ENCODE measurements at places on chromosomes 5 and 9.
A peak's percentile ranks its signal among the peaks of the same experiment; 100 is the strongest.

GRCh38 chr9:82332018-82332773 lies 343.6 kb downstream of the SPATA31D1 start:
- DNase-seq: no peak

DNA sequence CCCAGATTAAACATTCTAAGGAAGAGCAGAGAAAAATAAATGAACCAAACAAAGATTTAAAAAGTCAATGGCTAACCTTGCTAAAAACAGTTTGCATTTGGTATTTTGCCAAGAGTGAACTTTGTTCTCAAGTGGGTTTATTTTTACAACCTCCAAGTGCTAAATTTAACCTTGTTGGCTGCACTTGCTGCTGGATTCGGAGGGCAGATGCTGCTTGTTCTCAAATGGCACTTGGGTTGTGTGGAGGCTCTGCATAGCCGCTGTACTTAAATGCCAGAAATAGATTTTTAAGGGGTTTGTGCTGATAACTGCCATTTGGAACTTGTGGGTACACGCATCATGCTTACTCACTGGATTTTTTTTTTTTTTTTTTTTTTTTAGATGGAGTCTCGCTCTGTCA lies 13.3 kb upstream of the SPATA24 start:
- DNase-seq: no peak

DNA sequence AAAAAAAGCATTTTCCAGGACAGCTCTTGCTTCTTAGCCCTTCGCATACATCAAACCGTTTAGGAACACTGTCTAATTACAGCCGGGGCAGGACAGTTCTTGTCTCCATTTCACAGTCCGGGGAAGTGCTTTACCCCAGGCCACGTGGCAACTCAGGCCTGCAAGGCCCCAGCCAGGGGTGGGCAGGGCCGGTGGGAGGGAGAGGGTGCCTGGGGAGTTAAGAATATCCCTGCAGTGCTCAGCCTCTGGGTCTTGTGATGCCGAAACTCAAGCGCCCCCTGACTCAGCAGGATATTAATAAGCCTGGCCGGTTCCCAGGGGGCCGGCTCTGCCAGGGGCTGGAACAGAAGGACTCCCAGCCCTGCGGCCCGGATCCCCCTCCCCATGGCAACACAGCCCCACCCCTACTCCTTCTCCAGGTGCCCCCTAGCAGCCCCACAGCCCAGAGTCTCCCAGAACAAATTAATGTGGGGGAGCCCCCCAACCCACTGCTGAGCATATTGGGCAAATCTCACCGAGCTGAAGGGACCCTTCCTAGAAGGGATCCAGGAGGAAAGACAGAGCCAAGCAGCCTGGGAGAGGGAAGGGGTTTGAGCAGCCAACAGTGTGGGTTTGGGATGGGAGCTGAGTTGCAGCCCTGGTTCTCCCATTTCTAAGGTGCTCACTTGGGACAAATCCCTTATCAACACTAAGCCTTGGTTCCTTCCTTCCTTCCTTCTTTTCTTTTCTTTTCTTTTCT lies 45.3 kb downstream of the PLPP7 start:
- no peak for DNase-seq

DNA sequence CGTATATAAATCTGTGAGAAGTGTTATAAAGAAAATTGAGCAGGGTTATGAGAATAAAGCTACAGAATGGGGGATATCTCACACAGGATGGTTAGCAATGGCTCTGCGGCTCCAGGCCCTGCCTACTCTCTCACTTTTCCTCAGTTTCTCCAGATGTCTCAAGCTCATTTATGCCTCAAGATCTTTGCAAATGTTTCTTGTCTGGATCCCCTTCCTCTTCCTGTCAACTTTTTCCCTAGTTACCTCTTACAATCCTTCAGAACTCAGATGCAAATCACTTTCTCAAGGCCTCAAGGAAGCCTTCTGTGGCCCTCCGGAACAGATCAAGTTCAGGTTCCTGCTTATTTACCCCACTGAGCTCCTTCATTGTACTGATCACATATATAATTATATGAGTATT lies 386.4 kb downstream of the RAB3C start:
- no peak for DNase-seq

DNA sequence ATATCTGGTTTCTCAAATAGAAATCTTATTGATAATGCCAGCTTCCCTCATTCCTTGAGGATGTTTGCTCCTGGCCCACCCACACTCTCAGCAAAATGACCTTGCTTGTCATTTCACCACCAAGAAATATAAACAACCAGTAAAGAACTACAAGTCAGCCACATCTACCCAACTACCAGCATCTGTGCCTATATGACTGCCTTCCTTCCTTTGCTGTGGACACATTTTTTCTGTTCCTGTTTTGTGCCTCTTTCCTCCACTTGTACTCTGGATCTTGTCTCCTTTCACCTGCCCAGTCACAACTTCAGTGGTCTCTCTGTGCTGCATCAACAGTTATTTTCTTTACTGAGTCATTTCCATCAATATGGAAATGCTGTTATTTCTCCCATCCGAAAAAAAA lies 20.3 kb downstream of the KIF2A start:
- no peak for DNase-seq

GRCh38 chr9:7298123-7298522 lies 501.5 kb downstream of the DMAC1 start:
- no peak for DNase-seq

GRCh38 chr5:87210743-87211142 lies 56.9 kb upstream of the RASA1 start:
- DNase-seq: no peak

DNA sequence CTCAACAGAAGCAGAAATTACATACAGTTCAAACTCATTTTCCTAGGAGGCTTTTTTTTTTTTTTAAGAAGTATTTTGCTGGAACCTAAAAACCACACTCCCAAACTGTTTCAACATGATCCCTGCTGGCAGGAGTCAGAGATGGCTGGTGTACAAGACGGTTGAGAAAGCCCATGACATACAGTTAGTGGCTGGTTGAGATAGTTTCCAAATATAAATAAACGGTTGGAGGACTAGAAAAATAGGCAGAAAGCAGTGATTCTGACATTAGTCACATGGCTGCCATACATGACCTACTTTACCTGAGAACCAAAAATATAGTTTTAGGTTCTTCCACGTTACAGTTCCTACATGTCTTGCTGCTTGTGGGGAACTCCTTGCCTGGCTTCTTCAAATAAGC lies 31.7 kb upstream of the BASP1 start:
- DNase-seq: no peak

GRCh38 chr9:130333712-130334062 lies 68.1 kb downstream of the HMCN2 start:
- DNase-seq: no peak

DNA sequence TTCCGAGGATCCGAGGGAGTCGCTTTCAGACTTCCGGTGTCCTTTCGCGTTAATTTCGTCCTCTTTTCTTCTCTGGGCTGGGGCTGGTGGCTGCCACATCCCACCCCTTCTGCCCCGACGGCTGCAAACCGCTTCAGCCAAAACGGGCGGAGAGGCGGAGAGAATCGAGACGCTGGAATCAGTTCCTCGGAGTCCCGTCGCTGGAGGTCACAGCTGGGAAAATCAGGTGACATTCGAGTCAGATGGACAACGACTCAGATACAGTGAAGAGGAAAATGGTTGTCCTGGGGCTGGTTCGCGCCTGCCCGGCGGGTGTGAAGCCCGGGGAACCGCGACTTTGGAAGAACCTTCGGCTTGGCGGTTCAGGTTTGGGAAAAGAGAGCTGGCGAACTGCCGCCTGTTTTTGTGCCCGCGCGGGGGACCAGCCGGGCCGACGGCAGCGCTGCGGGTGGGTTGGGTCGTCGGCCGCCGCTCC lies 8.9 kb upstream of the NKX2-5 start:
- no peak for DNase-seq

DNA sequence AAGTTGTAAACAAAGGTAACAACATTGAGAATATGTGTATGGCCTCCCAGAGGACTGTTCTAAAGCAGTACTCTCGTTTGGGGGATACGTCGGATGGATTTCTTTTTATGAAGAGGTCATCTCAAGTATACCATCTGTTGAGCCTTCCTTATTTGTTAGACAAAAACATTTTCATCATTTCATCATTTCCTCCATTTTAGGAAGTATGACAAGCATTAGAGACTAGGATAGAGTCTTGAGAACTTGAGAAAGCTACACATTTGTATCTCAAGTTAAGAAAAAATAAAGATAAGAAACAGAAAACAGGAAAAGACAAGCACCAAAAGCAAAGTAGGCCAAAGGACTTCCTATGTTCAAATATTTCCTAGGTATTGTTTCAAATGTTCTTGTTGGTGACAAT lies 307.0 kb downstream of the EFNA5 start:
- no peak for DNase-seq

- DNase-seq: no peak
Measured at GRCh38 chr5:102700916-102701315, 54.2 kb upstream of the PAM start.

GRCh38 chr9:107794259-107794658 lies 304.7 kb upstream of the KLF4 start:
- DNase-seq: no peak

DNA sequence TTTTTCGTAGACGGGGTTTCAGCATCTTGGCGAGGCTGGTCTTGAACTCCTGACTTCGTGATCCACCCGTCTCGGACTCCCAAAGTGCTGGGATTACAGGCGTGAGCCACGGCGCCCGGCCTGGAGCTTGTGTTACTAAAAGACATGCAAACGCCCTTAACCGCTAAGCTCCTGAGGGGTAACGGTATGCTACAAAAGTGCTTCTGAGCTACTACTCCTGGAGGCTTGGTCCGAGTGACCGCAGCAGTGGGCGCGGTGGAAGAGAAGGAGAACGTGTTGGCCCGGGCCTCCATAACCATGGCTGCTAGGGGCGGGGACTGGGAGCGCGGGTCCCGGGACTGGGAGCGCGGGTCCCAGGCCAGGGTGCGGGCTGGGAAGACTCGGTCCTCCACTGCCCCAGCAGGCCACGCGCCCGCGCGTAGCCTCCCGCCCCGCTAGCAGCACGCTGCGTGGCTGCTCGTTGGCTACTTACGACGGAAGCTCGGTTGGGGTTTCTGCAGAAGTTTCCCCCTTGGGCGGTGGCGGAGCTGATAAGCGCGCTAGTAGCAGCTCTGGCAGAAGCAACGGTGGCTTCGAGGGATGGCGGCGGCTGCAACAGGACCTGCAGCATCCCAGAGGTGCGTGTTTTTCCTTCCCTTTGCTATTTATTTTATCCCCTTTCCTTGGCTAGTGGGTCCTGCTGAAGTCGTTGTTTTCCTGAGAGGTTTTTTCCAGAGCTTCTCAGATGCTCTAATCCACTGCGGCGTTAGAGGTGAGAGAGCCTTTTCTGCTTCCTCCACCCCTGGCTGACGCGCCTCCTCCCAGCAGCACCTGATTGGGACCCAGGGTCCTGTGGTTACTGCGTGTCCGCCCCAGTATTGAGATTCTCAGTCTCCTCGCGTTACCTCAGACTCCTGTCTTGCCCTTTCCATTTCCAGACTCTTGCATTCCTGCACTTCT lies 69.2 kb upstream of the CCDC180 start:
- DNase-seq: peak; percentile 65

GRCh38 chr5:161274951-161275350 lies 271.6 kb downstream of the GABRB2 start:
- no peak for DNase-seq

- no peak for DNase-seq
Measured at GRCh38 chr9:120712539-120713031, 1.7 kb downstream of the MEGF9 start.

DNA sequence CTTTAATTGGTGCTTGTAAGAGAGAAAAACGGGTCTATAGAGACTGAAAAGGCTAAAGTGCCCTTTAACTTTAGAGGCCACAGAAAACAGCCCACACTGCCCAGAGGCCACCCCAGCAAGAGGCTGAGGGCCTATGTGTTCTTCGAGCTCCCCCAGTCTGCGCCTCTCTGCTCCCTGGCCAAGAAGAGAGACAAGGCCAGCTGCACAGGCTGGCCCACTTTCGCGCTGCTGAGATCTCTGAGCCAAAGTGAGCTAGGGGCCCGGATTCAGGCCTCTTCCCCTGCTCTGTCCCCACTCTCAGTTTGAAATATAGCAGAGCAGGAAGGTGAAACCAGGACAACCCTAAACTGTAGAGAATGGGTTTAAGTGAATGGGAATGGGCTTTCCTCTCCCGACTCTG lies 132.0 kb upstream of the TRIM32 start:
- no peak for DNase-seq

DNA sequence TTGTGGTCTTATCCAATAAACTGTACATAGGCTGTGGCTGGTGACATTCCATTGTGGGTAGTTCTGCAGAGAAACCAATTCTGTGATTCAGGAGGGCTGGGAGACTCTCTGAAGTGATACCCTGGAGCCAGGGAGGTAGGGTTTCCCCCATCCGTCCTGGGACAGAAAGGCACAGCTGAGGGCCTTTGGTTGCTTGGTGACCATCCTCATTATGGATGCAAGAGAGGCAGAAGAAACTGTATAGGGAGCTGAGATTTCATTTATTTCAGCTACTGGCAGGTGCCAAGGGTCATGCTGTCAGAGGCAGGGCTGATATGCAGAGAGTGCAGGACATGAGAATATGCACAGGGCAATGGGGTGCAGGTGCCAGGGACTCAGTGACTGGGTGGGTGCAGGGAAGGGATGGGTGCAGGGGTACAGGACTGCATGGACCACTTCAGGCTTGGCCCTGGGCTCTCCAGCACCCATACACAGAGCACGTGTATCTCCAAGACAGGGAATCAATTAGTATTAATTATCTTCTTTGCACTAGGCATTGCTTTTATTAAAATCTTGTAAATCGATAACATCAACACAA lies 236.5 kb downstream of the ICE1 start:
- DNase-seq: no peak

DNA sequence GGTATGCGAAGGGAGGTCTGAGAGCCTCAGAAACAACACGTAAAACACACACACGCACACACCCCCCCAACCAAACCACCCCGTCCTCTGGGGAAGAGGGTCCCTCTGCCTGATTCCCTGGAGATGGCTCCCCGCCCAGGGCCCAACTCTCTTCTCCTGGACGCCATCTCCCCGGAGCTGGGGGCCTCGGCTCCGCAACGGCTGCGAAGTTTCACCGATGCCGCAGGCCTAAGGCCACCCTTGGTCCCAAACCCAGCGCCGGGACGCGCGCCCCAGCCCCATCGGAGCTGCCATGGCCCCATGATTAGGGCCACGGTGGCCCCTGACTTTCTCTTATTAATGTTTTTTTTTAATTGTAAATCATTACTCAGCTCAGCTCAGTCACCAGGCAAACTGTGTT lies 181.4 kb upstream of the TBCA start:
- no peak for DNase-seq

- DNase-seq: peak; percentile 84
Measured at GRCh38 chr9:131837316-131837715, 97.4 kb upstream of the RAPGEF1 start.

- peak; percentile 5 for DNase-seq
Measured at GRCh38 chr5:118611332-118611945, 376.9 kb downstream of the DTWD2 start.

Measured in HuH-7 (cell line).